ENCODE measurements at places on chromosomes 3 and 15.

GRCh38 chr3:99523431-99524127 is 114.8 kb upstream of the COL8A1 start:
- no peak for DNase-seq

DNA sequence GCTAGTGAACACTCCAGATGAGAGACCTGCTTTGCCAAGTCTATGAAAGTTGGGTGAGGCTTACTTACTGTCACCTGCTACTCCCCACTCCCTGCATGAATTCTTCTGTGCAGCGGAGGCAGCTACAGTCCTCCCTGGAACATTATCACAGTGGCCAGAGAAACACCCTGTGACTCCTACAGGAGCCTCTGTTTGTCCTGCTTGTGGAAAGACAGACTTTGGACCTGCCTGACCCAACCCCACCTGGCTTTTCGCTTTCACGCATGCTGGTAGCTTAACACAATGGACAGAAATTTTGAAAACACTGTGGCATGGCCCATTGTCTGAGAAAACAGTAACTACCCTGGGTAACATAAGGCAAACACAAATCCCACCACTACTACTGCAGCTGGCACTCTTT is 1565.5 kb upstream of the CADM2 start:
- no peak for DNase-seq

GRCh38 chr15:60899322-60899966 is 329.7 kb downstream of the RORA start:
- DNase-seq: no peak

DNA sequence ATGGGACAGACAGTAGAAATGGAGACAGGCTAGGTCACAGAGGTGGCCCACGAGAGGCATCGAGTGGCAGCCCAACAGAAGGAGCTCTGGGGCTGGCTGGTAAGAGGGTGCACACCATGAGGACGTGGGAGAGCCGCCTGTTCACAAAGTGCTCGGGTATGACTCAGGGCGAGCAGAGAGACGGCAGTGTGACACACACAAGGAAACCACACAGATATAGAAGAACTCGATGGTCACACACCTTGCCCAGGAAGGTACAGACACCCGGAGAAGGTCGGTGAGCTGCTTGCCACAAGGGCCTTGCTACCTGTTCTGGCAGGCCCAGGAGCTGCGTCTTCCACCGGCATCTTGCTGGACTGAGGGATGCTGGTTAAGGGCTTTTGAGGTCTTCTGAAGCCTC is 50.2 kb downstream of the CA12 start:
- DNase-seq: peak; percentile 35

DNA sequence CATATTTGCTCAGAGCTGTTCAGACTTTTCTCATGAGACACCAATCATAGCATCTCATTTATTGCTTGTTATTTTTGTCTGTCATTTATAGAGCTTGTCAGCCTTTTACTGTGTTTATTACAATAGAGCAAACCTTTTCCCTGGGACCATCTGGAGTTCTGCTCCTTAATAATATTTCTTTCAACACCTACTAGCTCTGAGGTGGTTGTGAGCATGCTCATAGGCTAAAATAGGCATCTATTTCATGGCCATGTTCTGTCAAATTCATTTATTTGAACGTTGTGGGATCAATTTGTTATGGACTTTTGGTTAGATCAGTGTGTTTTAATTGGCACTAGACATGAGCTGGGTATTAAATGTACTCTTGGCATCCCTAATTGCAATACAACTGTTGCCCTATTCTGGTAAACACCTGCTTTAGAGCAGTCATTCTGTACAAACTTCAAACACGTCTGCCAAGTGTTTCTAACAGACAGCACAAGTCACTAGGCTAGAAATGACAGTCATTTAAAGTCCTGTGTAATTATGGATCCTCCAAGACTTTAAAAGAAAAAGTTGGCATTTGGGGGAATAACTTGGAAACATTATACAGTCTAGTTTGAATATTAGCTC is 766.3 kb downstream of the ZNF385D start:
- DNase-seq: no peak

DNA sequence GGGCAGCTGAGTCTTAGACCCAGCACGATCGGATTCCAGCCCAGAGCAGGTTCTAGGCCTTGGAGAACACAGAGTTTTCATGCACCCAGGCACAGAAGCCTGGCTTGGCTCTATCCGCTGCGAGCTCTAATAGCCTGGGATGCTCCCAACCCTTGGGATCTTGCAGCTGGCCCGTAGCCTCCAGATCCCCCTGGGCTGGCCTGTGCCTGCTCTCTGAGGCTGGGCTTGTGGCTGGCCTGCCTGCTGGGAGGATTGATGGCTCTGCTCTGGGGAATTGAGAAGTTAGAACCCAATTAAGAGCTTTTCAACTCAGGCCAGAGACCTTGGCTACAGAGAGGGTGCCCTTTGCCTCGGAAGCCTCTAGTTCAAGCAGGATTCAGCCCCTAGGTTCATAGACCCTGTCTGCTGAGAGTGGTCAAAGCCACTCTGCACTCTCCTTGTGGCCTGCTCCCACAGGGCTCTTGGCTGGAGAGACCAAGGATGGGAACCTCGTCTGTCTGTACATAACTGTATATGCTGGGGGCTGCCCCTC is 64.4 kb downstream of the MAGEF1 start:
- DNase-seq: no peak

GRCh38 chr3:175716446-175716845 is 857.3 kb downstream of the NAALADL2 start:
- DNase-seq: no peak
